Karpas-422 (cell line): ENCODE measurements at places on chromosomes 3 and 15. TPM values are rescaled to one million over a fixed set of nuclear protein-coding genes. Genes with fewer than 3 reads are reported as not detected.

GRCh38 chr3:31522152-31522551 lies 10.6 kb upstream of the STT3B start:
- peaks cover 24% of the 10 kb centered on the region for H3K4me1 ChIP-seq
- no peak overlapping the region for H3K27ac ChIP-seq
- H3K4me3 ChIP-seq: no peak overlapping the region
- no peaks in the 10 kb centered on the region for H3K27me3 ChIP-seq

GRCh38 chr3:3307491-3307890 lies 128.0 kb upstream of the CRBN start:
- H3K27ac ChIP-seq: no peak overlapping the region
- H3K36me3 ChIP-seq: no peaks in the 10 kb centered on the region
- H3K4me3 ChIP-seq: no peak overlapping the region

- no peaks in the 10 kb centered on the region for H3K36me3 ChIP-seq
- H3K27me3 ChIP-seq: no peaks in the 10 kb centered on the region
- peaks cover 7% of the 10 kb centered on the region for H3K4me1 ChIP-seq
- H3K4me3 ChIP-seq: no peak overlapping the region
- H3K27ac ChIP-seq: no peak overlapping the region
Measured at GRCh38 chr3:15286022-15286421, 46.4 kb downstream of the SH3BP5 start.

DNA sequence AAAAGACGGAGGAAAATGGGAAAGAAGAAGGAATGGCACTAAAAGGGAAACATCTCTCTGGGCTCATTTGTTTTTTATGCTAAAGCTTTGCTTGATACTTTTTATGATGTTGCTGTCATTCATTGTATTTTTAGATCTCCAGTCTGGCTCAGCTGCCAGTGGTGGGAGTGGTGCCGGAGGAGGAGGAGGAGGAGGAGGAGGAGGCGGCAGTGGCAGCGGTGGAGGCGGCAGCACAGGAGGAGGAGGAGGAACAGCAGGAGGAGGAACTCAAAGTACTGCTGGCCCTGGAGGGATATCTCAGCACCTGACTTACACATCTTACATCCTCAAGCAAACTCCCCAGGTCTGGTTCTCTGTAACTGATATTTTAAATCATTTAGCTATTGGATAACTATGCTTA lies 49.6 kb downstream of the MAP6D1 start:
- no peak for DNase-seq
- H3K4me1 ChIP-seq: no peaks in the 10 kb centered on the region
- H3K36me3 ChIP-seq: peaks cover 77% of the 10 kb centered on the region
- H3K27ac ChIP-seq: no peak overlapping the region
- H3K4me3 ChIP-seq: no peak overlapping the region

- H3K27ac ChIP-seq: no peak overlapping the region
- peak; percentile 14 for DNase-seq
- no peaks in the 10 kb centered on the region for H3K4me1 ChIP-seq
- H3K4me3 ChIP-seq: no peak overlapping the region
Measured at GRCh38 chr15:45884289-45884688, 249.5 kb downstream of the SQOR start.

DNA sequence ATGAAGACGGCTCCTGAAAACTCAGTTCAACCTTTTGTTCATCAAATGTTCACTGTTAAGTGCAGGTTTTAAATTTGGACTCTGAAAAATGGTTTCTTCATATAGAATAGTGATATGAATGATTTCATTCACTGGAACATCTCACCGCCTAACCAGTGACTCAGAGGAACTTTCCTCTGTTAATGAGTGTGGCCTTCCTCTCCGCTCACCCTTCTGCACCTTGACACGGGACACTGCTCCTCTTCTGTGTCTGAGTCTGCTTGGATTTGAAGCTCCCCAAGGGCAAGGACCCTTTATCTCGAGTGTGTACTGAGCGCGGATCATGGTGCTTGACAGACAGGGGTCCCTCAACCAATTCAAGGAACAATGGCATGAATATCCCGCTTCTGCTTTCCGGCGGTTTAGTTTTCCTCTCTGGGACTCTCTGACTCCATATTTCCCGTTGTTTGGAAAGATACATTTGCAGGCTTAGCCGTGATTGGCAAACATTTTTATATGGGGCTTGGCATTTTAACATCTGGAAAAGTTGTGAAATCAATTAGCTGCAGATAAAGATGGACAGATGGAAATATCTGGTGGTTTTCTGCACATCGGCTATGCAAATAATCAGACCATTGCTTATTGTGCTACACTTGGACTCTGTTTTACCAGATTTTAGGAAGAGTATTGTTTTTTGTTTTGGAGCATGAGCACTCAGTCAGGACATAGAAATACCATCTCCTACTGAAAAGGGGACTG lies 20.9 kb downstream of the KBTBD8 start:
- no peaks in the 10 kb centered on the region for H3K36me3 ChIP-seq
- peak overlapping the region; percentile 92 for H3K27ac ChIP-seq
- DNase-seq: peak; percentile 73
- peaks cover 70% of the 10 kb centered on the region for H3K4me1 ChIP-seq
- no peaks in the 10 kb centered on the region for H3K27me3 ChIP-seq

- H3K4me3 ChIP-seq: peak overlapping the region; percentile 66
- H3K4me1 ChIP-seq: peaks cover 6% of the 10 kb centered on the region
- H3K36me3 ChIP-seq: no peaks in the 10 kb centered on the region
- H3K27ac ChIP-seq: no peak overlapping the region
Measured at GRCh38 chr15:60591496-60592370, 112.8 kb upstream of the ICE2 start.

DNA sequence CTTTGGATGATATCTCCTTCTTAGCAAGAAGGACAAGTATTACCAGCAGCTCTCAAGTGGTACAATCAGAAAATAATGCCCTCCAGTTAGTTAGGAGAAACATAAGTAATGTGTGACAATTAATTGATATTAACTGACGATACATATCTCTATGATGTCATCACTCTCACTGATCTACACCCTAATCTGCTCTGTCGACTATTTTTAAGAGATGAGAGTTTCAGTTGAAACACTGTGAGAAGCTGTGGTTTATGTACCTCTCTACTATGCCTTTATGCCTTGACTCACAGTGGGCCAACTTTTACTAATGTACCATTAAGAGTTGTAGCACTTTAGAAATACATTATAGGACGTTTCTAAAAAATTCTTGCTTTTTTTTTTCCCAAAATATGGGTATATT lies 8.6 kb downstream of the CEP152 start:
- no peak overlapping the region for H3K27ac ChIP-seq
- peaks cover 21% of the 10 kb centered on the region for H3K4me1 ChIP-seq
- H3K36me3 ChIP-seq: peaks cover 32% of the 10 kb centered on the region
- H3K4me3 ChIP-seq: no peak overlapping the region
- DNase-seq: no peak

DNA sequence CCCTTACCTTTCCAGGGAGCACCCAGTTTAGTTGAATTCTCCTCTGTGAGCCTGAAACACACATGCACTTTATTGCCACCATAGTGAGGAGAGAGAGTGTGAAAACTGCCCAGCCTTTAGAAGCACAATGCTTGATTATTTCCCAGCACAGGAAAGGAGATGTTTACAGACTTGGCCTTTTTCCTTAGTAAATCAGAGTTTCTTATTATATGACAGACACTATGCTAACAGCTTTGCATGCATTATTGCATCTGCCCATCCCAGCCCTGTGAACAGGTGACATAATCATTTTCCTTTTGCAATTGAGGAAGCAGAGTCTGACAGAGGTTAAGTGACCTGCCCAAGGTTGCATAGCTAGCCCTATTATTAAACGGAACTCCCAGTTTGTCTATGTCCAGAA lies 36.5 kb downstream of the CAPN3 start:
- no peak overlapping the region for H3K4me3 ChIP-seq
- H3K36me3 ChIP-seq: no peaks in the 10 kb centered on the region
- H3K27ac ChIP-seq: no peak overlapping the region
- H3K4me1 ChIP-seq: peaks cover 9% of the 10 kb centered on the region
- no peak for DNase-seq
- no peaks in the 10 kb centered on the region for H3K27me3 ChIP-seq

DNA sequence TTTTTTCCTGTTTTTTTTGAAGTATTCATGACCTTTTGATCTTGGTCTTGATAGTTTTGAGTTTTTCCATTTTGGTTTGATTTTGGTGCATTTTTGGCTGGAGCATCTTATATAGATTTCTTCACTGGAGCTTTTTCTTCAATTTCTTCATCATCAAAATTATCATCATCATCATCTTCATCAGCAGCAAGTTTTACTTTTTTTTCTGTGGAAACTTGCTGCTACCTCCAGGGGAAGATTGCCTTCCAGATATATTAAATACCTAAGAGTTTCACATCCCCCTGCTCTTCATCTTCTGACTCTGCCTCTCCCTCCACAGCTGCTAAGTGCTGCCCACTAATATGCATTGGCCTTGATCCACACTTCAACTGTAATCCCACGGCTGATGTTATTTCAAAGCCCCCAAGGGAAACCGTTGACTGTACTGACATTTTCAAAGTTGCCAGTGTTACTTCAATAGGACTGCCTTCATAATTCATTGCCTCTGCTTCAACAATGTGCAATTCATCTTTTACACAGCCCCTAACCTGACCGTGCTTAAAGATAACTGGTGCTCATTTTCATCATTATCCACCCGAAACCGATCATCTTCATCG lies 151.7 kb downstream of the NR1D2 start:
- no peaks in the 10 kb centered on the region for H3K27me3 ChIP-seq
- no peak overlapping the region for H3K4me3 ChIP-seq
- peaks cover 14% of the 10 kb centered on the region for H3K4me1 ChIP-seq
- no peak for DNase-seq

DNA sequence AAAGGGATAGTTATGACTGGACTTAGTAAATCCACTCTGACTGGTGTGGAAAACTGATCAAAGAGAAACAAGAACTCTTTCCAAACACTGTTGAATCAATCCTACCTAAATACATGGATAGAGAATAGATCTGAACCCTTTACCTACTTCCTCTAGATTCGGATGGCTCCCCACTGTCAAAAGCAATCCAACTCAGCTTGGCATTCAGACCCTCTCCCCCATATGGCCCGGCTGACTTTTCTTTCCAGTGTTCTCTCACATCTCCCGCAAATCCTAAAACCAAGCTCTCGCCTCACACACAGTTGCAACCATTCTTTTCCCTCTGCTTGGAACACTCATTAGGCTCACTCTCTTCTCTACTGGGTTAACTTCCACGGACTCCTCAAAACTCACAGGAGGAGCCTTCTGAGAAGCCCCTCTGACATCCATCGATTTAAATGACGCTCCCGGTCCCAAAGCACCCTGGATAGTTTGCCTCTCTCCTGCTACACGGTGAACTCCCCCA lies 639 bp downstream of the SPICE1 start:
- H3K27me3 ChIP-seq: no peaks in the 10 kb centered on the region
- peak overlapping the region; percentile 66; the same call in 1 of the 2 replicates for H3K27ac ChIP-seq
- peak overlapping the region; percentile 95 for H3K4me3 ChIP-seq
- no peaks in the 10 kb centered on the region for H3K36me3 ChIP-seq
- H3K4me1 ChIP-seq: peaks cover 20% of the 10 kb centered on the region
- DNase-seq: peak; percentile 51

Gene ST3GAL6
- total RNA-seq: not detected in 2 replicates

Gene FBXW12
- total RNA-seq: not detected in 2 replicates

Gene THAP10
- total RNA-seq: not detected in 2 replicates

Gene EEF1AKMT4
- total RNA-seq: 30.3 and 49.6 TPM in 2 replicates

Gene ALDH1A3
- not detected in 2 replicates for total RNA-seq
